ENCODE measurements at places on chromosomes 5 and 9. TPM values are rescaled to one million over a fixed set of nuclear protein-coding genes. Genes with fewer than 3 reads are reported as not detected.
A peak's percentile ranks its signal among the peaks of the same experiment; 100 is the strongest.

DNA sequence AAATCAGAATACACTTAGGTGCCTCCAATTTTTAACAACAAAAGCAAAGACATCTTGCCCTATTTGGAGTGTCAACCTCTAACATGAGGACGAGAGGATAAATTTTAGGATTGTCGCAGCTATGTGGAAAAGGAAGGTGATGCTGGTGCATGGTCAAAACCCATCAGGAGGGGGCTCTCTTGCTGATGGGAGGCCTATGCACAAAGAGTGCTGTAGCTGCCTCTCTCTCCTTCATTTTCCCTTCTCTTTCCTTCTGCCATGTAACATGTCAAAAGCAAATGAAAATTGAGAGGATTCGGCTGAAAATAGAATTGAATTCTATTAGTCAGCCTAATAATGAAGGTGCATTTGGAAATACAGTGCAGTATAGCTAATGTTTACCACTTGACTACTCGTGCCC is 578.7 kb upstream of the ZNF462 start:
- no peaks in the 10 kb centered on the region for H3K27me3 ChIP-seq
- no peak overlapping the region for H3K27ac ChIP-seq
- H3K36me3 ChIP-seq: no peaks in the 10 kb centered on the region
- no peak for DNase-seq
- H3K4me1 ChIP-seq: peaks cover 19% of the 10 kb centered on the region

GRCh38 chr5:579211-579610 is 32.9 kb upstream of the CEP72 start:
- H3K27me3 ChIP-seq: peaks cover 77% of the 10 kb centered on the region
- no peaks in the 10 kb centered on the region for H3K4me1 ChIP-seq
- H3K27ac ChIP-seq: no peak overlapping the region
- H3K4me3 ChIP-seq: no peak overlapping the region
- no peaks in the 10 kb centered on the region for H3K36me3 ChIP-seq

The C7 gene
- 6.2 TPM for polyA plus RNA-seq

The KCNV2 gene
- not detected for polyA plus RNA-seq

The EXOC3 gene
- 18.6 TPM for polyA plus RNA-seq

DNA sequence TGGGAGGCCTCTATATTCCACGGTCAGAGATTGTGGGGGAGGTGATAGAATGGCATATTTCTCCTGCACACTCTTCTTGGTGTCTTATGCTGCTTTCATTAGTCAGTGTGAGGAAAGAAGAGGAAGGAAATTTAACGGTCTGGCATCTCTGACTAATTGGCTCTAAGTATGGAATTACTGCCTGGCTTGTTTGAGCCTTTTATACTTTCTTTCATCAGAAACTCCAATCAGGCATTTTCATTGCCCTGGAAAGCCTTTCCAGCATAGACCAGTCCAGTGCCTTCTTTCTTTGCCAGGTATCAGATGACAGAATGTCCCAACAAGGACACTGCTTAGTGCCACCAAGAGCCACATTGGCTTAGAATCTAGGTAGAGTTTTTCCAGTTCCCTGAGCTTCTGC is 30.2 kb downstream of the CYSTM1 start:
- no peak overlapping the region for H3K4me3 ChIP-seq
- no peak for DNase-seq
- no peaks in the 10 kb centered on the region for H3K27me3 ChIP-seq

DNA sequence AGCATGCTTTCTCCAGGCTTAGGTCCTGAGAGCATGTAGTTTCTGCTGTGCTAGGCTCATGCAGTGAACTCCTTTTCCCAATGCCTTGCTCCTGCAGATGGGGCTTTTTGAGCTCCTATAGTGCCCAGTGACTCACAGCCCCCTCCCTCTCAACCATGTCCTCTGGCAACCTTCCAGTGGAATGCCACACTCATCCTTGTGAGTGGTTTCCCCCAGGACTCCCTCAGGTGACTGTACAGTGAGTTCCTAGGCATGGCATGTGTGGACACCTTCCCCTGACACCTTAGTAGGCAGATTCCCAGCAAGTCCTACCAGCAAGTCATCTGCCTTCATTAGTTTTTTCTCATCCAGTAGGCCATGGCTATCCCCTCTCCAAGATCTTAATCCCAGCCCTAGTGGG is 72.4 kb upstream of the CXCL14 start:
- no peaks in the 10 kb centered on the region for H3K27me3 ChIP-seq
- no peaks in the 10 kb centered on the region for H3K36me3 ChIP-seq
- H3K4me3 ChIP-seq: no peak overlapping the region

The BARHL1 gene
- polyA plus RNA-seq: not detected

- peaks cover 17% of the 10 kb centered on the region for H3K4me1 ChIP-seq
- peak within 1 kb of the TSS; percentile 85 for H3K4me3 ChIP-seq
- H3K27ac ChIP-seq: peak within 1 kb of the TSS; percentile 88
- peak; percentile 93 for DNase-seq
Observed at GRCh38 chr9:4662108-4662988, at the start of gene PLPP6. TSS of gene PLPP6 (plus strand) at chr9:4662294. CDS start at chr9:4662376, 82 bp downstream.
